ENCODE measurements at places on chromosomes 2 and 18. TPM values are rescaled to one million over a fixed set of nuclear protein-coding genes. Genes with fewer than 3 reads are reported as not detected.

The HJURP gene
- 61.5 TPM for total RNA-seq

The DLX1 gene
- 3.2 TPM for total RNA-seq

The DUSP19 gene
- 0.45 TPM for total RNA-seq

The POLR1B gene
- 26.5 TPM for total RNA-seq

The HADHB gene
- 99.7 TPM for total RNA-seq

The COL6A3 gene
- 0.37 TPM for total RNA-seq

The KCNE4 gene
- total RNA-seq: 0.50 TPM

The CERKL gene
- total RNA-seq: 0.15 TPM

The CLEC4F gene
- not detected for total RNA-seq

The PPIL3 gene
- 23.7 TPM for total RNA-seq

The NT5C1B gene
- total RNA-seq: not detected

The DPP4 gene
- 0.56 TPM for total RNA-seq

The FIGN gene
- total RNA-seq: 2.0 TPM

The PLEK gene
- total RNA-seq: not detected

The ROCK1 gene
- 15.8 TPM for total RNA-seq

The SCYGR4 gene
- not detected for total RNA-seq

The EPG5 gene
- 3.8 TPM for total RNA-seq

The LIPG gene
- 0.21 TPM for total RNA-seq

The GNAL gene
- 6.0 TPM for total RNA-seq

The C2orf78 gene
- not detected for total RNA-seq

The UGT1A10 gene
- not detected for total RNA-seq

The NETO1 gene
- not detected for total RNA-seq

The SLC4A5 gene
- 0.07 TPM for total RNA-seq

The NOSTRIN gene
- 3.1 TPM for total RNA-seq

The REG1B gene
- total RNA-seq: not detected

The TRABD2A gene
- 12.1 TPM for total RNA-seq

The SERPINB4 gene
- total RNA-seq: 0.08 TPM

The ZNF638 gene
- total RNA-seq: 73.4 TPM

The ITGB6 gene
- 0.58 TPM for total RNA-seq

The RPS27A gene
- total RNA-seq: 3,269 TPM

The FAM237A gene
- not detected for total RNA-seq

The MERTK gene
- 1.9 TPM for total RNA-seq

The FBXO36 gene
- total RNA-seq: 1.7 TPM

The ICA1L gene
- 1.8 TPM for total RNA-seq

The G6PC2 gene
- total RNA-seq: not detected

The AQP12B gene
- not detected for total RNA-seq

The ABCB11 gene
- total RNA-seq: not detected

The EPAS1 gene
- 99.8 TPM for total RNA-seq

The MAP3K19 gene
- not detected for total RNA-seq

The FOXD4L1 gene
- total RNA-seq: 0.31 TPM

The KLHL41 gene
- total RNA-seq: 0.50 TPM

The CPO gene
- total RNA-seq: not detected

The CASP8 gene
- total RNA-seq: 35.7 TPM

The RUFY4 gene
- total RNA-seq: not detected

The SP5 gene
- total RNA-seq: 0.06 TPM

The VRK2 gene
- 26.1 TPM for total RNA-seq

All from A549 treated with Mapracorat at 1 μM for 4 hours (cell line).